ENCODE measurements at places on chromosomes 12 and 14.
A peak's percentile ranks its signal among the peaks of the same experiment; 100 is the strongest.

DNA sequence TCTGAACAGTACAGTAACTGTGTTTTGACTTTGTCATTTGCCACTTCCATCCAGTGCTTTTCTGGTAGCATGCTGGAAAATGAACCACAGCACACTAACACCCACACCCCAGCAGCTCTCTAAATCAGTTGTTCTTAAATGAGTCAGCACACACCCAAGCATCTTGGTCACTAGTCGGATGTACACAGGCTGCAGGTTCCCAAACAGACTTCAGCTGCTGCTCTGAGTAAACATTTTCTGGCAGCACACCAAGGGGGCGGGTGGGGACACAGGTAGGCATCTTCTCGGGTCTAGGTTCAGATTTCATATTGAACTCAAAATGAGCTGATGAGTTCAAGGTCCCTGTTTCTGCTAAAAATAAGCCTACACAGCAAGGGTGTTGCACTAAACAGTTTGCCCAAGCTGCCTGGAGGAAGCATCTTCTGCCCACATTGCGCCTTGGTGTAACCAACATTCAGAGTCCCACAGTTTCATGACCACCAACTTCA is 39.8 kb downstream of the IFNG start:
- H3K36me3 ChIP-seq, result no peaks in the 10 kb centered on the region
- H3K4me3 ChIP-seq, result no peak overlapping the region

GRCh38 chr12:47758584-47758833 is 171 bp downstream of the RAPGEF3 start:
- H3K27me3 ChIP-seq, result no peaks in the 10 kb centered on the region
- peak overlapping the region; percentile 52 for H3K4me3 ChIP-seq
- no peak for DNase-seq
- no peaks in the 10 kb centered on the region for H3K36me3 ChIP-seq
- no peak overlapping the region for H3K27ac ChIP-seq

DNA sequence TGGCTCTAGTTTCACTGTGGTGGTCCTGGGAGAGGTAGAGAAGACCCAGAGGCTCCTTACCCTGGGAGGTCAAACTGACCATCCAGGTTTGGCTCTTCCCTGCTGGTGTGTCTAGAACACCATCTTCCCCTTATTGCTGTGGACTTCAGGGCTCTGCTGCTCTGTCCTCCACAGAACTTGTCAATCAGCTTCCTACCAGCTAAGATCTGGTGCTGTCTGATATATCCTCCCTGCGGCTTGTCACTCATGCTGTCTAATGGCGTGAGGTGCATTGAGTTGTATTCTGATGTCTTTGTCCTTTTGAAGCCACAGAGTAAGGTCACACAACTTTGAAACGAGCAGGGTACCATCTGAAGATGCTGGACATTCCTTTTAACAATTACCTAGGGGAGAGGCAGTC is 7.2 kb upstream of the C1RL start:
- no peak for DNase-seq
- no peak overlapping the region for H3K4me3 ChIP-seq
- no peaks in the 10 kb centered on the region for H3K4me1 ChIP-seq
- H3K36me3 ChIP-seq, result no peaks in the 10 kb centered on the region
- H3K27me3 ChIP-seq, result no peaks in the 10 kb centered on the region
- no peak overlapping the region for H3K27ac ChIP-seq

DNA sequence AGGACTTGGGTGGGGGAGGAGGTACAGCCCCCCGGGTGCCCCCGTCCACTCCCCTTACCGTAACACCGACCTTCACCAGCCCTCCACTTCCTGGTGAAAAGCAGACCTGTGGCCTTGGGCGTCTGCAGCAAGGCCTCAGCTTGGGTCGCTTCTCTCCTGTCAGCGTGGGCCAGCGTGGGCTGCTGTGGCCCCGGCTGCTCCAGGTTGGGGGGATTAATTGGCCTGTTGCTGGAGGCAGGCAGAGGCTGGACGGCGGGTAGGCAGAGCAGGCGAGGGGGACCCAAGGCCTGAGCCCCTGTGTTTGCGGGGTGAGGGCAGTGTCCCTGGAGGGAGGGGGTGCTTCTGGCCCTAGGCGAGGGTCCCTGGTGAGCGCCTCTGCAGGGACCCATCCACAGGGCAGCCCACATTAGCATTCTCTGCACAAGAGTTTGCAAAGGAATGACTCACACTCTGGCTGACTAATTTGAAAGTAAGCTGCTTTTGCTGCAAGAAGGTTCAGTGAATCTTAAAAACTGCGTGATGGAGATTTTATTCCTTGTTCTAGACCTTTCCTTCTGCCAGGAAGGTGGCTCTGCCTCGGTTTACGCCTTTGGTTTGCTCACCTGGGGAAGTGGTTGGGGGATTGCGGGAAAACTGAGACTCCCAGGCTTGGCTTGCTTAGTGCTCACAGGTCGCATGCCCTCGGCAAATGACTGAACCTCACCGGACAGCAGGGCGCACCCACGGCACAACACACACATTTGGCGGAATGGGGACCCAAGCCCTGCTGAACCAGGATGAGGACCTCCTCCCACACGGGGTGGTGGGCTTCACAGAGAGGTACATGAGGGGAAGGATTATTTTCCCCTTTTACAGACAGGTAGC is 37.9 kb upstream of the DLK1 start:
- no peak for DNase-seq
- no peaks in the 10 kb centered on the region for H3K36me3 ChIP-seq
- no peaks in the 10 kb centered on the region for H3K27me3 ChIP-seq
- H3K27ac ChIP-seq, result no peak overlapping the region
- H3K4me3 ChIP-seq, result no peak overlapping the region

DNA sequence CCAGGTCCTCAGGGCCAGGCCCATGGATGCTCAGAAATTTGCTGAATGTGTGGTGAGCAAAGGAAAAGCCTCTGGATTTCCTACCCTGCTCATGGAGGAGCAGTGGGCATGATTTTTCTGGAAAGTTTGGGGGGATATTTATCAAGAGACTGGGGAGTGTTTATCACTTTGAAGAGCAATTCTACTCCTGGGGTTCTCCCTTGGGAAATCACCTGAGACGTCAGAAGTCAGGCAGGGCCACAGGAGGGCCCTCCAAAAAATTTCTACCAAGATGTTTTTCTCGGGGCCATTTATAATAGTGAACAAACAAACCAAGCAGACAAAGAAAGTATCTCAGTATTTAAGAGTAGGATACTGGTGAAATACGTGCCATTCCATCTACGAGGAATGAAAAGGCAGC is 20.1 kb upstream of the EIF2B2 start:
- no peak for DNase-seq
- H3K4me3 ChIP-seq, result no peak overlapping the region
- H3K27ac ChIP-seq, result no peak overlapping the region
- no peaks in the 10 kb centered on the region for H3K36me3 ChIP-seq

DNA sequence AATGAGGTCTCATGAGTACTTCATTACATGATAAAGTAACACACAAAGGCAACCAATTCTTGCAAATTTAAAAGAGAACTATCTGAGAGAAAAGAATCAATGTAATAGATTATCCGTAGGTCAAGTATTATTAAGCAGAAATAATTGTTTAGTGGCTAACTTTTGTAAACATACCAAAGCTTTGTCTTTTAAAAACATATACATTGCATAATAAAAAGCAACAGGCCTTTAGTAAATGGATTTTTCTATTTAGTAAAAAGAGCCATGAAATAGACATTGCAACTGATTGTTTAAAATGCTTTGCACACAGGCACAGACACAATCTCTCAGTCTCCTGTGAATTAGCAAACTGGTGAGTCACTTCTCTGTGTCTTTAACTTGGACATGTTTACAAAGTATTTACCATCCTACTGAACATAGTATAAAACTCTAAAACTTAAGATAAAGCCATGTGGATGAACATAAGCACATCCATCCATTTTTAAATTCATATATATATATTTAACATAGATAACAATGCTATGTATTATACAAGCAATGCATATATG is 518.7 kb upstream of the MGAT4C start:
- no peaks in the 10 kb centered on the region for H3K4me1 ChIP-seq
- no peak overlapping the region for H3K27ac ChIP-seq
- no peaks in the 10 kb centered on the region for H3K36me3 ChIP-seq

DNA sequence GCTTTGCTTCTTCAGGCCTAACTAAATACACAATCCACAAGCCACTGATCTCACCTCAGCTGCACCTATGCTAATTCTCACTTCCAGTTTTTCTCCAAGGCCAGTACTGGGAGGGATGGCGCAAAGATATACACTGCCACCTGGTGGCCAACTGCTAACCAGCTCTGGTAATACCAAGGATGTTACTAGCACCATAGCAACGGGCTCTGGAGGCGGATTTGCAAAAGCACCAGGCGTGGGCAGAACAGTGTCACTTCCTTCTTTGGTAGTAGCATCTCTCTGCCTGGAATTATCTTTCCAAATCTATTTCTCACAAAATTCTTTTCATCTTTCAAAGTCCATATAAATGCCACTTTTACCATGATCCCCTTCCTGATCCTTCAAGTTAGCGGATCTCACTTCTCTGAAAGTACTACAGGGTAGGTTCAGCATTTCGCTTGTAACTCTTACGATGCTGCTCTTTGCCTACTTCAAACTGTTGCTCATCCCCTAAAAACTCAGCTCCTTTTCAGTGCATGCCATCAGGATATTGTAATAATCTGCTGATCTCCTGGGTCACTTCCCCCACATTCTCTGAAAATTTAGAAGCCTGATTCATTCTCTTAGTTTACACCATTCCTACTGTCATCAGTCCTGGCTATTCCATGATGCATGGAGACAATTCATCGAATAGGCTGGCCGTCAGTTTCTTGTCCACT is 37.1 kb upstream of the FOXJ2 start:
- H3K4me1 ChIP-seq, result no peaks in the 10 kb centered on the region
- H3K36me3 ChIP-seq, result no peaks in the 10 kb centered on the region
- H3K4me3 ChIP-seq, result no peak overlapping the region
- DNase-seq, result no peak
- no peaks in the 10 kb centered on the region for H3K27me3 ChIP-seq
- H3K27ac ChIP-seq, result no peak overlapping the region

DNA sequence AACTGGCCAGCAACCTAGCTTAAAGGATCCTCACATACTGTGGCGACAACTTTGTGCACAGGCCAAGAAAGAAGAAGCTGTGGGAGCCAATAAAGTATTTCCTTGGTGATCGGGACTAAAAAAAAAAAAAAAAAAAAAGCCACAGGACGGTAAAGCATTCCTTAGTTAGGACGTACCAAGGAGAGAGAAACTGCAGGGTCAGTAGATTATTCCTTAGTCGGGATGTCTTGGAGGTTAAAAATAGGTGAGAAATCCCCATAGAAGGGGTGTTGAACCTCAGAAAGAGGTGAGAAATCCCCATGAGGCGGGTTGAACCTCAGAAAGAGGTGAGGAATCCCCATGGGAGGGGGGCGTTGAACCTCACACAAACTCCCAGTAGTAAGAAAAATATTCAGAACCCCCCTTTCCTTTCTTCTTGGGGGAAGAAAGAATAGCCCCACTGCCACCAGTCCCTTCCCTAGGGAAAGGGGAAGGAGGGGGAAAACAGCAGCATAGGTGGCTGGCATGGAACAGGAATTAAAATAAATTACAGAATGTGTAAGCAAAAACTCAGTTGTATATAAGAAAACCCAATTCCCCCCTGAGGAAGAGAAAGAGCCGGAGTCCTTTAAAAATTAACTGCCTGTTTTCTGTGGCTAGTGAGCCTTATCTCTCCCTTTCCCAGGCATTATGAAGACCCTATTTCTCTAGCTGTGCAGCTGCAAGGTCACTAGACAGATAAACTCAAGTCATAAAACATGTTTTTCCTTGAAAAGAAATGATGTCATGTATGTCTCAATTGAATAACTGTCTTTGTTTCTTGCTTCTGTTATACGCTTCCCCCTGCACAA is 26.8 kb downstream of the KLRK1 start:
- H3K27ac ChIP-seq, result no peak overlapping the region
- H3K27me3 ChIP-seq, result no peaks in the 10 kb centered on the region
- peaks cover 9% of the 10 kb centered on the region for H3K4me1 ChIP-seq

DNA sequence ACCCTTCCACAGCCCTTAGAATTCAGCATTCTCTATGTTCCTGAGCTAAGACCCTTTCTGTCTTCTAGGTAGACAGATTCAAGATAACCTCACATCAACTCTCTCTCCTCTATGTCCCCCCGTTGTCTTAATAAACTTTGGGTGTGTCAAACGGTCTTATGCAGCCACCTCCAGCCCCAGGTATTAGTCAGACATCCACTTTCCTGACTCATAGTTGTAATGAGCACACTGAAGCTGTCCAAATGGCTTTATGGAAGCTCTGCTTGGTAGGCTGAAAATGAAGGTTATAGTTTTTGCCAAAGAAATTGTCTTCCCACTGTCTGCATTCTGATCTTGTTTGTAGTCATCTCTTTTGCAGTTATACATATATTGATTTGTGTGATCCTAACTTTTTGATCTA is 482.0 kb downstream of the RMST start:
- no peaks in the 10 kb centered on the region for H3K4me1 ChIP-seq
- no peaks in the 10 kb centered on the region for H3K36me3 ChIP-seq
- no peak overlapping the region for H3K27ac ChIP-seq
- no peak overlapping the region for H3K4me3 ChIP-seq
- H3K27me3 ChIP-seq, result no peaks in the 10 kb centered on the region

DNA sequence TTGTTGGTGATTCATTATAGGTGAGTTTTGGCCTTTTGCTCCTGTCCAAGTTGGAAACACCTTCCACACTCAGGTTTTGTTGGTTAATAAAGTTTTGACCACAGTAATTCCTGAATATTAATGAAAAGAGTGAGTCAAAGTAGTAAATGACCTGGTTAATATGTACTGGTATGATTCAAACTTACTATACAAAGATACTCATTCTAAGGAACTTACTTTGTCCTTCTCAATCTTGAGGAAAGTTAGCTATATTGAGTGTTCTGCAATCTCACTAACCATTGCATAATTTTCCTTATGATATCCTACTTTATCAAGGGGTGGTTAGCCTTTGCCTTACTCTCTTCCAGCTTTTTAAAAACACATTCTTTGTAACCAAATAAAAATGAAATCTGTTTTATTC is 20.9 kb upstream of the HECTD1 start:
- no peaks in the 10 kb centered on the region for H3K27me3 ChIP-seq
- no peak overlapping the region for H3K4me3 ChIP-seq
- no peak for DNase-seq
- no peaks in the 10 kb centered on the region for H3K36me3 ChIP-seq

DNA sequence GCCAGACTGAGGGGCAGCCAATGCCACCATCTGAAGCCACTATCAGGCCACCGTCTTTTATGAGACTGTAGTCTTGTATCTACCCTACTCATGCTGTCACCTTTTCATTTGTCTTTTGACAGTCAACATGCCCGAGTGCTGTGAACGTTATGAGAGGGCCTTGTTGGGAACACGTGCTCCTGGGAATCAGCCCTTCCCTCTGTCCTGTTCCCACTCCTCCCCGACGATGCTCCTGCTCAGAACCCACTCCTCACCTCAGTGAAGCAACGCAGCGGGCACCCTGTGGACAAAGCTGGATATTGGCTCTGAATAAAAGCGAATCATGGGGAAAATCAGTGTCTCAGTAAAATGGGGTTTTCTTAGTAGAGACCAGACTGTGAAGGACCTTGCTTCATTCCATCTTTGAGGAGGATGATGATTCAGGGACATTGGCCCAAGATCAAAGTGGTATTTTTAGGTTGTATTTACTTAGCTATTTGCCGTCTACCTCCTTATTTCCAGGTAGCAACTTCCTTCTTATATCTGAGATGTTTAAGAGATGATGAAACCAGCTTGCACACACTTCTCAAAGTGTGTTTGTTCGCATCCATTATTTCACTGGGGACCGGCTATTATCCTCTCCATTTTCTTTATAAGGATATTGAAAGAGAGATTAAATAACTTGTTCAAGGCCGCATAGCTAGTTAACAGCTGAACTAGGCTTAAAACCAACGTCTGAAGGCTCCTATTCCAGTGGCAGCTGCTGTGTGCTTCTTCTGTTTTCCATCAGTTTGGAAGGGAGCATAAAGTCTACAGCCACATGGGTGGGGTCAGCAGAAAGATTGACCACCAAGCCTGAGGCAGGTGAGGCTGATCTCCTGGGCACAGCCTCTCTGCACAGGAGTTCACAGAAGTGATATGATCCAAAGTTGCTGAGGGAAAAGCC is 43.9 kb upstream of the CTDSP2 start:
- no peak for DNase-seq
- H3K36me3 ChIP-seq, result no peaks in the 10 kb centered on the region
- H3K27me3 ChIP-seq, result no peaks in the 10 kb centered on the region
- H3K4me1 ChIP-seq, result peaks cover 6% of the 10 kb centered on the region
- no peak overlapping the region for H3K4me3 ChIP-seq
- H3K27ac ChIP-seq, result no peak overlapping the region
